ENCODE measurements at places on chromosomes 16 and 17.

GRCh38 chr17:66523378-66524200, 221.2 kb downstream of the PRKCA start:
- DNase-seq: no peak

GRCh38 chr16:25679511-25679910, 12.2 kb upstream of the HS3ST4 start:
- no peak for DNase-seq

DNA sequence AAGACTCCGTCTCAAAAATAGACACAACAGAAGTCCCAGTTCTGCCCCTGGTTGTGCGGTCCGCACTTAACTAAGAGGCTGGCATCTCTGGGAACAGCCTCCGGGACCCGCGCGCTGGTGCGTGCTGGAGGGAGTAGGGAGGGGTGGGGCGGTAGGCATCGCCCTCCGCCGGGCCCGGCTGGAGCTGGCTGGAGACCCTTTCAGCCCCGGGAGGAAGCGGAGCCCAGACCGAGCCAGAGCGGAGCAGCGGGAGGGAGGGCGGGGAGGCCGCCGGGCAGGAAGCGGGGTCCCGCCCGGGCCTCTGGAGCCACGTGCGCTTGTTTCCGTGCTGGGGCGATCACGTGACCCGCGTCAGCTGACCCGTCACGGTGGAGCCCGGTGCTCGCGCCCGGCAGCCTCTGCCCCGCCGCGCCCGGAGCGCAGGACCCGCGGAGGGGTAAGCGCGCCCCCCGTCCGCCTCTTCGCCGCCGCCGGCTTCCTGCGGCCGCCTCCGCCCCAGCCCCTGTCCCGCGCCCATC, at the start of gene WDR81:
Gene WDR81 (plus strand): TSS at position 354 of the 518 bp plus-strand sequence. CDS start 256 bp downstream, outside the sequence.
- peak; percentile 81 for DNase-seq

GRCh38 chr17:59856859-59857794, 35.6 kb downstream of the TUBD1 start:
- no peak for DNase-seq

- DNase-seq: no peak
Measured at GRCh38 chr17:68657576-68657975, 56.4 kb upstream of the FAM20A start.

DNA sequence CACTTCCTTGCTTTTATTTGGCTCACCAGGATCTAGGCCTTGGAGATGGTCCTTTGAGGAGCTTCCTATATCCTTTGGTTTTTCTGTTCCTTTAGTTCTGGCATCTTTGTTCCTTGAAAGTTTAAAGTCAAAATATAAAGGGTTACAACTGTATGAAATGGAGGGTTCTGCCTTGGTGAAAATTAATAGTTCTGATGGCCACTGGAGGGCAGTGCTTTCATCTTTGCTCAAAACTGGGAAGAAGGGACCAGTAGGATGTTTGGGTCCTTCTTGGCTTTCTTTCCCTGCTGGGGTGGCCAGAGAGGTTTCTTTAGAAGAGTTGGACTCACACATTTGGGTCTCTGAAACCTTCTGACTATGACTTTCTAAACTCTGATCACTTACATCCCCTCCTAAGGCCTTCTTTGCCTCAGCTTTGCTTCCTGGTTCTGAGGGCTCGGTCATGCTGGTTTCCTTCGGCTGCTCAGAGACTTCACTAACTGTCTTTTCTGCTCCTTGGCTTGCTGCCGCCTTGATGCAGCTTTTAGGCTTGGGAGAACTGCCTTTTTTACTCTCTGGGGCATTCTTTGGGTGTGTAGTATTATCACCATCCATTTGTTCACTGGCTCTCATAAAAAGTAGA, 10.9 kb upstream of the ITGA2B start:
- no peak for DNase-seq
